ENCODE measurements at places on chromosomes 3 and 15.

DNA sequence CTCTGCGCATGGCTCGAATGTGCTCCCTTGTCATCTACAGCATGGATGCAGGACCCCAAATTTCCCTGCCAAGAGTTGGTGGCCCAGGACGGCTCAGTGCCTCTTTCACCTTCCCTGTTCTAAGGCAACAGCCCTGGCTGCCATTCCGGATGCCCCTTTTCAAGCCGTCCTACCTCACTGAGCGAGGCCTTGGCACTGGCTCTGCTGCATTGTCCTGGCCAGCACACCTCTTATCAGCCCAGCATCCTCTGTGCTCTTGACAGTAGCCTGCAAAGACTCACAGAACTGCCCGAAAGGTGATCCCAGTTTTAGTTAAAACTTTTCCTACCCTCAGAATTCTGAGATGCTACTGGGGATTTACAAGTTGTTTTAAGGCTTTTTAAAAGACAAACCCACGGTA, 122.0 kb downstream of the MECOM start:
- no peak for DNase-seq

- no peak for DNase-seq
Measured at GRCh38 chr3:168552251-168552650, 456.5 kb upstream of the GOLIM4 start.

DNA sequence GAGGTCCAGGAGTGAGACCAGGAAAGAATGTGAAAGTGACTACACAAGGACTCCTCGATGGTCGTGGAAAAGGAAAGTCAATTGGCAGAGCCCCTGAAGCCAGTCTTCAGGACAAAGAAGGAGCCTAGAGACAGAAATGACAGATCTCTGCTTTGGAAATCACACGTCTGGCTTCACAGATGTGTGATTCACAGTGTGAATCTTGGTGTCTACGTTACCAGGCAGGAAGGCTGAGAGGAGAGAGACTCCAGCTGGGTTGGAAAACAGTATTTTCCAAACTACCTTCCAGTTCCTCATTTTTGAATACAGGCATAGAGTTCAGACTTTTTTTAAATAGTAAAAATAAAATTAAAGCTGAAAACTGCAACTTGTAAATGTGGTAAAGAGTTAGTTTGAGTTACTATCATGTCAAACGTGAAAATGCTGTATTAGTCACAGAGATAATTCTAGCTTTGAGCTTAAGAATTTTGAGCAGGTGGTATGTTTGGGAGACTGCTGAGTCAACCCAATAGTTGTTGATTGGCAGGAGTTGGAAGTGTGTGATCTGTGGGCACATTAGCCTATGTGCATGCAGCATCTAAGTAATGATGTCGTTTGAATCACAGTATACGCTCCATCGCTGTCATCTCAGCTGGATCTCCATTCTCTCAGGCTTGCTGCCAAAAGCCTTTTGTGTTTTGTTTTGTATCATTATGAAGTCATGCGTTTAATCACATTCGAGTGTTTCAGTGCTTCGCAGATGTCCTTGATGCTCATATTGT, 6.0 kb downstream of the CCR2 start:
- DNase-seq, result no peak

GRCh38 chr3:9113040-9113439, 136.4 kb downstream of the SRGAP3 start:
- no peak for DNase-seq

GRCh38 chr3:19155375-19155774, 7.1 kb downstream of the KCNH8 start:
- DNase-seq, result no peak

- DNase-seq, result no peak
Measured at GRCh38 chr3:98680723-98681122, 82.4 kb upstream of the ST3GAL6 start.

- no peak for DNase-seq
Measured at GRCh38 chr3:31768479-31769125, 212.5 kb downstream of the OSBPL10 start.

- no peak for DNase-seq
Measured at GRCh38 chr3:193897731-193898180, 238.2 kb upstream of the HES1 start.

DNA sequence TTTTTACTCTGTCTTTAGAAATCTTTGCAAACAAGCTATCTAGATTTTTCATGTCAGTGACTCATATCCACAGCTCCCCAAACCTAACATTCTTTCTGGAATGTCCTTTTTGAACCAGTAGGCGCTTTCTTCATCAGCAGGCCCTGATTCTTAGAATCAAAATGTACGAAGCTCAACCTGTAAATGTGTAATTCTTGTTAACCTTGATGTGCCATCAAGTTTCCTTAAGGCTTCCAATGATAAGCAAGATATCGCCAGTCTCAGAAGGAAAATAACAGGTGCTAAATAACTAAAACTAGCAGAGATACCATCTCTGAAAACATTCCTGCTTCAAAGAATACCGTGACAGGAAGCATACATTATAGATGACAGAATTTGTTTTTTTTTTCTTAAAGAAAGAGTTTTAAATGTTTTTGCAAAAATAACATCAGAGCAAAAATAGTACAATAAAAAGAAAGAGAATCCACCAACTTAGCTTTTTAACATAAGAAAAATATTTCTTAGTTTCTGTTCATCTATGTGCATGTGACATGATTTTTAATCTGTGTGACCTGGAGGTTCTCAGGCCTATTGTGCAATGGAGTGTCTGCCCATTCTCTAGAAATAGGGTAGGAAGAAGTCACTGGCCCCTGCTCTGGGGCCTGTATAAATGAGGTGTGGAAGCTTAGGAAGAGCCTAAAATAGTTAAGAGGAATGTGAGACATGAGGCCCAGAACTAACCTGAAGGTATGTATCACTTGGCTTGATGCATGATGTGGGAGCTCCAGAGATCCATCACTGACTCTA, 14.7 kb upstream of the SECISBP2L start:
- no peak for DNase-seq

GRCh38 chr3:44326019-44326418, 12.5 kb upstream of the TCAIM start:
- no peak for DNase-seq

- DNase-seq, result no peak
Measured at GRCh38 chr15:62977952-62978811, 64.4 kb upstream of the TPM1 start.

- no peak for DNase-seq
Measured at GRCh38 chr3:48747015-48747615, 30.1 kb upstream of the IP6K2 start.

All from cortex of kidney (tissue), 1 donor.